ENCODE measurements at places on chromosomes 5 and 9.
A peak's percentile ranks its signal among the peaks of the same experiment; 100 is the strongest.

DNA sequence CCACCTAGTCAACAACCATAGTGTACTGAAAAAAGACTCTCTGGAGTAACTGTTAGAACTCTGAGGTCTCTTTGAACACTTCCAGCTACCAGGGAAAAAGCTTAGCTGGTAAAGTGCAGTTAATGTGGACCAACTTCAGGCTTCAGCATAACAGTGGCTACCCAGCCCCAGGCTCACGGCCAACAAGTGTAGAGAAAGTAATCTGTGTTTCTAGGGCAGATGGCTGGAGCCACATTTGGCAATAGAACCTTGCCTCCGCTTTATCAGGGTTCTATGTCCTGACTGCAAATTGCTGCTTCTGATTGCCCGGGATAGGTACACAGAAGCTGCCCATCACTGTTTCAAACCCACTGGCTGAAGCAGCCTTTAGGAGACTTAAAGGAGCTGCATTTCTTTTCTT, 76.0 kb upstream of the SIMC1 start:
- DNase-seq: no peak

DNA sequence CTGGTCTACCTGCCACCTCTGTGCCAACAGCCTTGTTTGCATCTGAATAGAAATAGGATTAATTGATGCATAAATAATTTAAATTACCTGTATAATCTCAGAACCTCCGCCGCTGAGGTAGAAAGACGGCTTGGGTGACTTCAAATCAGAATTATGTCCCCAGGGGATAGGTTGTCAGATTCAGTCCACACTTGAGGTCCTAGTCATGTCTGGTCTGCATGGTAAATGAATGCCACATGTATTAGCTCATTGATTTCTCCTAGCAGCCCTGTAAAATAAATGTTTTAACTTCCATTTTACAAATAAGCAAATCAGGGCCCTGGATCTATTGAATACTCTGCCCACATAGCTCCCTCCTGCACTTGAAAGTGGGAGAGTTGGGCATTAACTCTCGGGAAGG, 368.0 kb upstream of the WWC1 start:
- no peak for DNase-seq

DNA sequence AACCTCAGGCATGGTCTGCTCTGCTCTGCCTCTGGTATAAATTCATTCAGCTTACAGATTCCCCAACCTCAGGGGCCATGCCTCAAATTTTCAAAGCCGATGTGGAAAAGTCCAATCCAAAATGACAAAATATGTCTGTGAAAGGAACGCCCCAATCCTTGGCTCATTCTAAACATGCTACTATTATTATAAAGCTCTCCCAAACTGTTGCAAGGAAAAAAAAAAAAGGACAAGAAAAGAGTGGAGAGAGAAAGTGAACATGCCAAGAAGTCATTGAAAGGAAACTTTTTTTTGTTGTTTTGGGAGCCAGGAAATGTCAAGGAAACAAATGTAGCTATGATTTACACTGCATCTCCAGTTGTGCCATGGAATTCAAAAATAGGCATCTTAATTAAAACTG, 3.8 kb downstream of the COL23A1 start:
- DNase-seq: no peak

- no peak for DNase-seq
These were observed 6.0 kb downstream of the EEIG1 start for GRCh38 chr9:127974769-127975261.

GRCh38 chr5:101390151-101390908, 487.2 kb upstream of the ST8SIA4 start:
- peak; percentile 1 for DNase-seq

- no peak for DNase-seq
These were observed 1078.3 kb upstream of the DMAC1 start for GRCh38 chr9:8877753-8878494.

GRCh38 chr9:97502222-97502983, 937 bp downstream of the TMOD1 start:
- DNase-seq: no peak

GRCh38 chr5:68458416-68459021, 243.0 kb downstream of the PIK3R1 start:
- no peak for DNase-seq

DNA sequence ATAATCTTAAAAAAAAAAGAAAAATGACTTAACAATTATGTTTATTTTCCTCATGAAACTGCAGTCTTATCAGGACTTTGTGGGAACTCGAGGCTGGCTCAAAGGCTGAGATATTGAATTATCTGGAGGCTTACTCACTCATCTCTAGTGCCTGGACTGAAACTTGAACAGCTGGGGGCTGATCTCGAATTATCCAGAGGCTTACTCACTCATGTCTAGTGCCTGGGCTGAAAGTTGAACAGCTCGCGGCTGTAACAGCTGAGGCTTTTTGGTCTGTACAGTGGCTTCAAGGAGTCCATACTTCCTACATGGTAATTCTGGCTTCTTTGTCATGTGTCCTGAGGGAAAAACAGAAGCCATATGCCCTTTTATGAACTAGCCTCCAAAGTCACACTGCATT, 371.9 kb downstream of the CETN3 start:
- DNase-seq: no peak

GRCh38 chr9:30235068-30235467, 2149.4 kb upstream of the ACO1 start:
- DNase-seq: no peak

DNA sequence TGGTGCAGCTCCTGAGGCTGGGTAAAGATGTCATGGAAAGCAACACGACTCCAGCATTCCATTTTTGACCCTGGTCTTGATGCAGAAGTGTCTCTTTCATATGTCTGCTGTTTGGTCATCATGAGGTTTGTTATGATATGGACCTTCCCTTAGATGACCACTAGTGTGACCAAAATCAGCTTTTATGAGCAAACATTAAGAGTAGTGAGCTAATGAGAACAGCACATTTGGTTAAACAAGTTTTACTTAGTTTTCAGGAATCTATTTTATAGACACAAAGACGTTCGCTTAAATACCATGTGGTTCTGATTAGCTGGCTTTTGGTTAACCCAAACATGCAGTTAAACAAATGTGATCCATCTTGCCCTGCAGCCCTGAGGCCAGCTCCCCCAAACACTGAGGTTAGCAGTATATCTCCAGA, 56.7 kb upstream of the ACTBL2 start:
- DNase-seq: no peak

DNA sequence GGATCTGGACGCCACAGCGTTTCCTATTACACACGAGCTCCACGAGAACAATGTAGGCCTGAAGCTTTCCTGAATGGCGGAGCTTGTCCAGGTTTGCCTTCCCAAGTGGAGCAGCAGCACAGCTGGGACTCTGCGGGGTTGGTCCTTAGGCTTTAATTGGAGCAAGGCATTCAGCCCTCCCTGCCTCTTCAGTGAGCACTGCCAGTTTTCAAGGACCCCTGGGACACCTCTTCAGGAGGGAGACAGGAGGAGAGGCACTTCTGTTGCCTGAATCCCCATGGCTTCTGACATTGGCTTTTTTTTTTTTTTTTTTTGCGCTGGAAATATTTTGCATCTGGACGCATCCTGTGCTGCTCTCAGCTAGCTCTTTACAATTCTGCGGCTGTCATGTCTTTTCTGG, 179.4 kb downstream of the SEMA6A start:
- peak; percentile 15 for DNase-seq

DNA sequence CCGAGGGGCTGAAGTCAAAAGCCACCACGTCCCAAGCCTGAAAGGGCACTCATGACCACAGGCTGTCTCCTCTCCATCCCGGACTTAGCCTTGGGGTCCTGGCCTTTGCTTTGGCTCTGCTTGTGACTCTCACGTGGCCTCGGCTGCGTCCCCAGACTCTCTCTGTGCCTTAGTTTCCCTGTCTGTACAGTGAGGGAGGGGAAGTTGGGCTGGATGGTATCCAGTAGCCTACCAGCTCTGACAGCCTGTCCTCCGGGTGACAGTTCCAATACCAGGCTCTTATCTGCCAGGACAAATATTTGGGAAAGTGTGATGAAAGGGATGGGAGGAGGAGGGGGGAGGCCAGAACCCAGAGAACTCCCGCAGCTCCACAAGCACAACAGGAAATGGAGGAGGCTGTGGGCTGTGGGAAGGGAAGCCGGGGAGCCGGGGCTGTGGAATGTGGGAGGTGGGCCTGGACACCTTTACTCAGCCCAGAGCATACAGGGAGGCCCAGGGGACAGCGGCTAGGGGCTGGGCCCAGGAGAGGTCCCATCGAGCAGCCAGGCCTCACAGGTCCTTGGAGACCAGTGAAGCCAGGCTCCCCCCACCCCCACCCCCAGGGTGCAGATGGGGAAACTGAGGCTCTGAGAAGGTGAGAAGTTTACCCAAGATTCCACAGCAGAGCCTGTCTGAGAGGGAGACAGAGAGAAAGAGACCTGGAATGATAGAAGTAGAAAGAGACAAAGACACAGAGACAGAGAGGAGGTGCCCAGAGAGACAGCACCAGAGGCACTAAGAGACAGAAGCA, 18.3 kb downstream of the PDGFRB start:
- no peak for DNase-seq

- no peak for DNase-seq
These were observed 15.0 kb upstream of the GRHPR start for GRCh38 chr9:37407468-37407867.

DNA sequence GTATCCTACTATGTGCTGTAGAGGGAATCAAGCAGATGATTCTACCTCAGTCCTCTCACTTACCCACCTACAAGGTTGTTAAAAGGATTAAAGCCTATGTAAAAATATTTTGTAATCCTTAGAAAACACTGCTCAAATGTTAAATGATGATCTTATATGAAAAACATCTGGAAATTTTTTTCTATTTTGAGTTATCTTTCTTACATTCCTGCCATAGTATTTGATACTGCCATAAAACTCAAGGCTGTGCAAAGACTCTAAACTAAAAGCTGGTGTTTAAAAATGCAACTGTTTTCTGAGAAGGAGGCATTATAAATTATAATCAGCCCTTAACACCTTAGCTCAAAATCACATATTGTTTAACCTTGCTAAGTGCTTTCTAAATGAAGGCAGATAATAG, 474.2 kb downstream of the PRELID2 start:
- no peak for DNase-seq

- DNase-seq: no peak
These were observed 129.6 kb upstream of the PPP1R26 start for GRCh38 chr9:135350003-135350315.

GRCh38 chr9:93288891-93289883, 105.2 kb downstream of the WNK2 start:
- DNase-seq: no peak

DNA sequence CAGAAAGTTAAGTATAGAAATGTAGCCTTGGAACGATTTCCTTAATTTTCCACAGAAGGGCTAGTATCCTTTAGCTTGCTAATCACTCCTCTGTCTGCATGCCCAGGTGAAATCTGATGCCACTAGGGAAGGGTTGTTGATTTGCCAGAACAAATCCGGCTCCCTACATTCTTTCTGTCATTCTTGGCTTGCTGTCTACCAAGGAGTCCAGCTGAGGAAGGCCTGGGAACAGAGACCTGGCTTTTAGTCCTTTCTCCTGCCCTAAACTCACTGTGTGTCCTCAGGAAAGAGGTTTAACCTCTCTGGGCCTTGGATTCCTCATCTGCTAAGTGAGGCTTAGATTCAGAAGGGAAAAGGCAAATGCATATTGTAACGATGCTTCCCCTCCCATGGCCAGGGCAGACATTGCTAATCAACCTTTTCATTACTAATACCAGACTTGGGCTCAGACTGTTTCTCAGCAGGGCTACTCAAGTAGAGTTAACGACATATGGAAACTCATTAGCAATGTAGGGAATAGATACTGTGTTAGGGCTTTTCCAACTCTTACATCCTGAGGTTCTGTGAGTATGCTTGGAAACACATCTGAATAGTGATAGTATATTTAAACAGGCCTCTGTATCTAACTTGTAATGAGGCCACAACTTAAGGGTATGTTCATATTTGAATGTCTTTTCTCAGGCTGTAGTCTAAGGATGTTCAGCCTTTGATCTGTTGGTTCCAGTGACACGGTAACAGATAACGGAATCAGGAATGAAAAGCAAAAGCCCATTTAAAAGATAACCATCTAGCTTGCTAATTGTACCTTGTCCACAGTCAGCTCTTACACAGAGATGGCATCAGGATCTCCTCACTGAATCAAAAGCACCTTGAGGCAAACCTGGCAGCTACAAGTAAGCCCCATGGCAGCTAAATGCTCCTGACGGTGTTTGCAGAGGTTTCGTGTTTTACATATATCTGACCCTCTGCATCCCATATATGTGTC, 4.1 kb downstream of the GALNT10 start:
- no peak for DNase-seq

- DNase-seq: peak; percentile 70
These were observed 49.9 kb upstream of the GARNL3 start for GRCh38 chr9:127214421-127215267.

GRCh38 chr5:38182991-38183390, 75.4 kb upstream of the EGFLAM start:
- no peak for DNase-seq

DNA sequence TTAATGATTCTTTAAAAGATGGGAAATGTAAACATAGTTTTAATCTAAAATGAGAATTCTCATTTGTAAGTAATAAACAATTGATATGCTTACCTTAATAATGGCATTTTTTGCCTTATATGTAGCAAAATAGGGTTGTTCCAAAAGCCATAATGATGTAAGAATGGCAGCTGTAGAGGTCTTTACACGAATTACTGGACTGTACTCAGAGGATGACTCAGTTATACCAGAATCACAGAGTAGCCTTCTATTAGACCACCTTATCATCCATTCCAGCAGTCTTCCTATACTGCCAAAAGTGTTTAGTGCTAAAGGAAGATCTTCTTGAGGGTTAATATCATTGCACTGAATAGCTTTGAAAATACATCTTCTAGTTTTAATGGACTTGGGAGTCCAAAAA, 66.5 kb downstream of the CPLANE1 start:
- no peak for DNase-seq

GRCh38 chr5:36096486-36096885, 29.8 kb upstream of the UGT3A2 start:
- DNase-seq: no peak

GRCh38 chr9:124818431-124819281, 34.6 kb upstream of the WDR38 start:
- no peak for DNase-seq

- no peak for DNase-seq
These were observed 19.9 kb downstream of the NOTCH1 start for GRCh38 chr9:136525841-136526499.

GRCh38 chr5:80761966-80762365, 107.2 kb upstream of the DHFR start:
- DNase-seq: no peak

DNA sequence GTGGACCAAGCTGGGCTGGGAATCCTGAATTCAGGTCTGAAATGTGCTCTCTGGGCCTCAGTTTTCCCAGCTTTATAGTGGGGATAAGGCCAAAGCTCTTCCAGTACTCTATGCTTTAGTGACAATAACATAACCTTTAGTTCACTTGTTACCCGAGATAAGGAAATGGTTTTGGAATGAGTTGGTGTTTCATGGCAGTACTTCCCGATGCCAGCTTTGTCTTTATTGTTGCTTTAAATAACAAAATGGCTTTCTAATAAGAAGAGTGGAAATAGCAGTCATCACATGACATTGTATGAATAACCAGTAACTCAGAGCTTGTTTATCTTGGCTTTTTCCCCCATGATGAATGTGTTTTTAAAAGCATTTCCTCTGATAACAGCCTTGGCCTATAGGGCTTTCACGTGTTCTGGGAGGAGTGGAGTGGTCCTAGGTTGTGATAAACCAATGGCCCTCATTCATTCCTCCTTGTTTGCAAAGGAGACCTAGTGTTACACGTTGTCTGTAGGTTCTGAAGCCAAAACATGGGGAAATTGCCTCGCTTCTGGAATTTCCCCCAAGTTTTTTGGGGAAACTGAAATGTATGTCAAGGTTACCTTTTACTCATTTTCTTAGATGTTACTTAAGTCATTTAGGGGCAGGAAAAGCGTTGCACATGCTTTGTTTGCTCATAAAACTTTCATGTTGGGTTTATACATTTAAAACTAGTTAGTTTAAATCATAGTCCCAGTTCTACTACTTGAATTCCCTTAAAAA, 53.7 kb downstream of the ZNF618 start:
- DNase-seq: no peak
